ENCODE measurements at places on chromosomes 5 and 9.

- no peak for DNase-seq
Observed at GRCh38 chr5:1724822-1725602, 74.6 kb downstream of the MRPL36 start.

GRCh38 chr5:145483212-145483611 lies 351.9 kb downstream of the PRELID2 start:
- no peak for DNase-seq

DNA sequence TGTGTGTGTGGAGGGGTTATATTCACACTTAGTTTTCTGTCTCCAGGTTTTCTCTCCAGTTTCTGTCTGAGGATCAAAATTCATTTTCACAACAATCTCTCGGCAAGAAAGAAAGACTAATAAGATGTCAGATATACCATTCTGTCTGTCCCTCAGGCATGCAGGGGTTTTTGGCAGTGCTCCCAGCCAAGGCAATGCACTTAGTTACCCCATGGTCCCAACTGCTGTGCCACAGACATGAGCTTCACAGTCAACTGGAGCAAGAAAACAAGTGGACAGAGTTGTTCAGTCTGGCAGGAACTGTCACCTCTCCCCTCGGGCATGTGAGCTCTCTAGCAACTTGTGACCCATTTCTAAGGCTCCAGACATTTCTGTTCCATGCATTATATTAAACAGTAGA lies 101.7 kb upstream of the LHFPL2 start:
- DNase-seq: no peak

- DNase-seq: no peak
Observed at GRCh38 chr5:14767735-14768507, 103.4 kb downstream of the OTULIN start.

- DNase-seq: no peak
Observed at GRCh38 chr9:126894052-126894603, 20.5 kb upstream of the RALGPS1 start.

DNA sequence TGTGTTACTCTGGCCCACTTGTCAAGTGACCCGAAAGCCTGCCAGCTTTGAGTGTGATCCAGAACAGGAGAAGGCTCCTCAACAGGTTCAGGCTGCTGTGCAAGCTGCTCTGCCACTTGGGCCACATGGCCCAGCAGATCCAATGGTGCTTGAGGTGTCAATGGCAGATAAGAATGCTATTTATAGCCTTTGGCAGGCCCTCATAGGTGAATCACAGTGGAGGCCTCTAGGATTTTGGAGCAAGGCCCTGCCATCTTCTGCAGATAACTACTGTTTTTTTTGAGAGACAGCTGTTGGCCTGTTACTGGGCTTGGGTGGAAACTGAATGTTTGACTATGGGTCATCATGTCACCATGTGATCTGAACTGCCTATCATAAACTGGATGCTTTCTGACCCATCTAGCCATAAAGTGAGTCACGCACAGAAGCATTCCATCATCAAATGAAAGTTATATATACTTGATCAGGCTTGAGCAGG lies 180.8 kb downstream of the CARTPT start:
- no peak for DNase-seq

- no peak for DNase-seq
Observed at GRCh38 chr9:4320021-4320420, 20.2 kb upstream of the GLIS3 start.

DNA sequence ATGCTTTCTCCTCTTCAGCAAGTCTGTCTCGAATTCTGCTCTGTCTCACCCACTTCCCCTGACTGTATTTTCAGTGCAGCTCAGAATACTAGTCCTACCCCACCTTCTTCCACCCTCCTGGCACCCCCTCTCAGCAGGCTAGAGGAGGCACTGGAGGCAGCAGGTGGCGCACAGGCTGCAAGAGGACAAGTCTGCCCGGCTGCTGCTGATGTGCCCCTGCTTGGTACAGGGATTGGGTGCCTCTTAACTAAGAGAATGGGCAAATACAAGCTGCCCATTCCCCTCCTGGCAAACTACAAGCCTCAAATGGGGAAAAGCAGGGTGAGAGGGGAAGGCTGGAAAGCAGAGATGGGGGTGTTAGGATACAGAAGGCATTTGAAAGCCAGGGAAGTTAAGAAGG lies 5.1 kb downstream of the TLN1 start:
- peak; percentile 91 for DNase-seq

GRCh38 chr9:97480749-97481148 lies 20.7 kb upstream of the TMOD1 start:
- no peak for DNase-seq

GRCh38 chr9:127397646-127398274 lies 791 bp downstream of the SLC2A8 start:
- no peak for DNase-seq

DNA sequence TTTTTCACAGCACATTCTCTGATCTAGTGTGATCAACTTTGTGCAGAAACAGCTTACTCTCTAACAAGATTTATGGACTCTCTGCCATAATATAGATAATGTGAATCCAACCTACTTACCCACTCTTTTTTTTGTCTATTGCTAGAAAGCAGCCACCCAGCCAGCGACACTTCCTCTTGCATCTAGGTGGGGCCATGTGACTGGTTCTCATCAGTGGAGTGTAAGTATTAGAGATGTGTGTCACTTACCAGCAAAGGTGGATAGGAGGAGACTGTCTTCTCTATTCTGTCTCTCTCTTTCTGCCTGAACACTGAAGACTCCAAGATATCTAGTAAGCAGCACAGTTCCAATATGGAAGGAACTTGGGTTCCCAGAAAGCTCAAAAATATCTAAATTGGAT lies 174.8 kb downstream of the MCTP1 start:
- no peak for DNase-seq

GRCh38 chr9:94692601-94693000 lies 33.9 kb upstream of the AOPEP start:
- no peak for DNase-seq

DNA sequence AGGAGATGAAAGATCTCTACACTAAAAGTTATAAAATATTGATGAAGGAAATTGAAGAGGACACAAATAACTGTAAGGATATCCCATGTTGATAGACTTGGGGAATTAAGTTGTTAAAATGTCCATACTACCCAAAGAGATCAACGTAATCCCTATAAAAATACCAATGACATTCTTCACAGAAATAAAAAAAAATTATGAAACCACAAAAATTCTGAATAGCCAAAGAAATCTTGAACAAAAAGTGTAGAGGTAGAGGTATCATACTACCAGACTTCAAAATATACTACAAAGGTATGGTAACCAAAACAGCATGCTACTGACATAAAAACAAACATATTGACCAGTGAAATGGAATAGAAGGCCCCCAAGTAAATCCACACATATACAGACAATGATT lies 71.5 kb upstream of the ELL2 start:
- DNase-seq: no peak

GRCh38 chr5:1513326-1514026 lies 10.3 kb downstream of the LPCAT1 start:
- no peak for DNase-seq

DNA sequence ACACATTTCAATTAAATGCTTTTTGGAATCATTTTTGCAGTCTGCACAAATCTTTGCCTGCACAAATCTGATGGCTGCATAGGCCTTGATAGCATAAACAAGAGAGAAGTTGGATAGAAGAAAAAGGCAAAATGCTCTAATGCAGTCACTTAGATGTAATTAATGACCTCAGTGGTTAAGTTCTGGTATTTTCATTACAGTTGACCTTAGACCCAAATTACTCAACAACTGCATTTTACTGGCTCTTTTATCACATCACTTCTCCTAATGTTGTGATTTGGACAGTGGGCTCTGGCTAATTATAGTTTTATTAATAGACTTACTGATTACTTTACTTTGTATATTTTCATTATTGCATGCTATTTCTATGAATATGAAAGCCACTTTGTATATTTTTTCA lies 34.3 kb downstream of the NTRK2 start:
- no peak for DNase-seq

GRCh38 chr5:102682101-102682647 lies 72.9 kb upstream of the PAM start:
- no peak for DNase-seq

GRCh38 chr5:154190595-154191304 lies at the start of gene GALNT10:
Gene GALNT10, plus strand, starts transcription at chr5:154190733. Its CDS starts 134 bp downstream, at chr5:154190867.
- DNase-seq: peak; percentile 19

GRCh38 chr5:51479840-51480239 lies 96.6 kb downstream of the ISL1 start:
- no peak for DNase-seq

DNA sequence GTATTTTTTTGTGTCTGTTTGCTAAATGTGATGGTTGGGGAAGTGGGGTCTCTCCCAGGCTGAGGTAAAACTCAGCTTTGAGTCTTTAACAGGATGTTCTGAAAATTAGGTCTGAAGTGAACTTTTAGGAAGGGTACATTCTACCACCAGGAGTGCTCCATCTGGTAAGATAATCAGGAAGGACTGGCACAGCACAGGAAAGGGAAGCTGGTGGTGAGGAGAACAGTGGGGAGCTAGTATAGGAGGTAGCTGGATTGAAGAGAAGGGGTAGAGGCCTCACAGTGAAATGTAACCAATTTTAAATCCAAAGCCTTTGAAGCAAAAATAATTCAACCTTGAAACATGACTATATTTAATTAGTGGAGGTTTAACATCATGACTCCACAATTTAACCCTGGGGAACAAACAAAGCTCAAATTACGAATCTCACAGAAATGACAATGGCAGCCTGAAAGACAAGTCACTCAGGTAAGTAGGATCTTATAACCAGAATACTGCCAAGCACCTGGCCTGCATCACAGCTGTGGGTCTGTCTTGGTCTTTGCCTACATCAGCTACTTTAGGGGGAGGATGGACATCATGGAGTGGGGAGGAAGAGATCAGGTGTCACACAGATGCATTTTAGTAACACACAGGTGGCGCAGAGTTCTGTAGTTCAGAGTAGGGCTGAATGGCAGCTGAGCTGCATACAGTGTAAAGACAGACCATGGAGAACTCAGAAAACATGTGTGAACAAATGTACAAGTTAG lies 445.3 kb downstream of the DMRT2 start:
- DNase-seq: no peak

- DNase-seq: no peak
Observed at GRCh38 chr5:159048298-159048697, 51.4 kb downstream of the EBF1 start.

- DNase-seq: no peak
Observed at GRCh38 chr5:113005454-113005853, 28.9 kb downstream of the DCP2 start.

GRCh38 chr9:32291370-32291769 lies 93.1 kb upstream of the ACO1 start:
- no peak for DNase-seq

- DNase-seq: no peak
Observed at GRCh38 chr5:103111468-103111867, 8.5 kb downstream of the GIN1 start.

- no peak for DNase-seq
Observed at GRCh38 chr5:74363603-74364205, 276.8 kb downstream of the ENC1 start.
